ENCODE measurements at places on chromosomes 11 and 22.

- no peak for DNase-seq
Measured at GRCh38 chr22:50544746-50545253, 899 bp upstream of the KLHDC7B start.

- DNase-seq = no peak
Measured at GRCh38 chr11:20015529-20016427, 144.5 kb downstream of the DBX1 start.

GRCh38 chr22:22691716-22692701, 47.6 kb downstream of the GGTLC2 start:
- DNase-seq = no peak

- DNase-seq = no peak
Measured at GRCh38 chr11:69650081-69650831, 9.3 kb downstream of the CCND1 start.

- DNase-seq = no peak
Measured at GRCh38 chr22:44024288-44024921, at the start of gene PARVB. Gene PARVB (plus strand): TSS chr22:44024302. CDS start chr22:44024340, 38 bp downstream.

DNA sequence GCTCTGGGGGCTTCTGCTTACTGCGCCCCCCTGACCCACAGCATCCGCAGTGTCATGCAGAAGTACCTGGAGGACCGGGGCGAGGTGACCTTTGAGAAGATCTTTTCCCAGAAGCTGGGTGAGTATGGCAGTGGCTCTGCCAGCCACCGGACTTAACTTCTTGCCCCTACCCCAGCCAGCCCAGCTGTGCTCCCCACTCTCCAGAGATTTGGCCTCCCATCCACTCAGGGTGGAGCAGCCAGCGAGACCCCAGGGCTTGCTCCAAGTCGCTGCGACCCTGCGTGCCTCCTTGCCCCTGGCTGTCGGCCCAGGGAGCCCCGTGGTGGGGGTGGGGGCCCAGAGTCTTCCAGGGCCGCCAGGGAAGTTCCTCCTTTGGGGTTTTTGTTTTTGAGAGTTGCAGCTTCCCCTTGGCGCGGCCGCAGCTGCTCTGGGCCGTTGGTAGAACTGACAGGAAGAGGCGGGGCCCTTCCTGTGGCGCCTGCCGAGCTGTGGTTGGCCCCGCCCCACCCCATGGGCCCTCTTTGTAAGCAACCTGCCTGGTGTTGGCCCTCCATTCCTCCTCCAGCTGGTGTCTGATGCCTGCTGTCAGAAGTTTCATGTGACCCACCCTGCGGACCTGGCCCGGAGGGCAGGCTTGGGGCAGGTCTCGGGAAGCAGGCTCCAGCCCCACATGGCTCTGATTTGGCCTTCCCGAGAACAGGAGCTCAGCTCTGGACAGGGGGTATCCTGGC, 11.1 kb downstream of the GRK2 start:
- peak; percentile 84 for DNase-seq

- DNase-seq = no peak
Measured at GRCh38 chr11:65116370-65117205, 913 bp downstream of the ZNHIT2 start.

- no peak for DNase-seq
Measured at GRCh38 chr11:26623076-26623659, 51.1 kb upstream of the MUC15 start.

- DNase-seq = no peak
Measured at GRCh38 chr22:34885852-34886251, 180.1 kb upstream of the ISX start.

DNA sequence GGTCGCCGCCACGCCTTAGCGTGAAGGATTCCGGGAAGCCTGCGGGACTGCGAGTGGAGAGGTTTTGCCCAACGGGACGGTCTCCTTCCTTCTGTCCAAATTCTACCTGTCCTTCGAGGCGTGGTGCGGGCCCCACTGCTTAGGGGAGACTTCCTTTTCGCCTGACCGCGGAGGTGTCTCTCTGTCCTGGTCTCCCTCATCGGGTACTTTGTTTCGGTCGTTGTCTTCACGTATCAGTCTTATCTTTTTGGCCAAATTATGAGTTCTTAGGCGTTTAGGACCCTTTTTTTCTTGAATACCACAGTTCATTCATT, 388 bp downstream of the HINFP start:
- no peak for DNase-seq

DNA sequence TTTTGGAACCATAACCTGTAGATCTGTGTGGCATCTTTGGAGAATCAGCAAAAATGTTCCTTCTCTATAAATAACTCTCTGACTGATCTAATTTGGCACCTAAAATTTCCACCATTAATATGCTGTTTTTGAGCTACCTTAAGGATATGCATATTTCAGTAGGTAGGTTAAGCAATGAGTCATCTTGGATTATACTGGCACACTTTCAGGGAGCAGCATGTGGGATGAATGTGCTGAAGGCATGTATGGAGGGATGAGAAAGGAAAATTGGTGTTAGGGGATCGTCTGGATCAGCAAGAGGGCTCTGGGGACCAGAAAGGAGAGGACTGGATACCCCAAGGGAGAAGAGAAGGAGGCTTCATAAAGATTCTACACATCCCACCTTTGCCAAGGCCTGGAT, 44.6 kb upstream of the ELF5 start:
- DNase-seq = no peak

DNA sequence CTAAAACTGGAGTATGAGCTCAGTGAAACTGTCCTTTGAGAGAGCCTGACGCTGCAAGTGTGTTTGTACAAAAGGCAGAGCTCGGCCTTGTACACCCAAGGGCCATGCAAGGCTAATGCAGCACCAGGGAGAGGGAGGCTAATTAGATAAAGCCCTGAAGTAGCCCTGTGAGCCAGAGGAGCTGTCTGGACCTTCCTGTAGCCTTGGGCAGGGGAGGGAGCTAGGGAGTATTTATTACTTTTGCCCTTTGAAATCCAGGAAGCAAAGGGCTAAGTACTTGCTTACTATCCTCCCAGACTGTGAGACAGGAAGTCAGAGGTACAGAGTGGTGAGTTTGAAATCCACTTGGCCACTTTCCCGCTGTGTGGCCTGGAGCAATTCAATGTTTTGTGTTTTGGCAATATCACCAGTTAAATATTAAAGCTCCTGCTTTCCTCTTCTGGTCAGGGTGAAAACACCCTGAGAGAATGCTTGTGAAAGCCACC, 10.2 kb upstream of the LDHA start:
- no peak for DNase-seq

GRCh38 chr22:26889802-26890201, 232.4 kb downstream of the MIAT start:
- DNase-seq = no peak

- DNase-seq = no peak
Measured at GRCh38 chr11:9379041-9379440, 5.4 kb upstream of the IPO7 start.

- no peak for DNase-seq
Measured at GRCh38 chr11:62974848-62975522, 9.8 kb downstream of the SLC22A6 start.

DNA sequence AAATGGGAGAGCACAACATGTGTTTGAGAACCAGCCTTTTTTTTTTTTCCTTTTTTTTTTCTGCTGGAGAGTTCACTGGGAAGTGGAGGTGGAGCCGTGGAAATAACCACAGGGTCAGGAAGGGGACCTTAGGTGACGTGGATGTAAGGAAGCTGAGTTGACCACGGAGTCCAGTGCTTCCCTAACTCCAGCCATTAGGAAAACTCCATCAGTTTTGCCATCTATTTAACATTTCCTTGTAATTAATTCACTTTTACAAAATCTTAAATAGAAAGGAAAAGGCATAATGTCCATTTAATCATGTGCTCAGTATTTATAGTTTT, 2.0 kb upstream of the CDK2AP2 start:
- no peak for DNase-seq

DNA sequence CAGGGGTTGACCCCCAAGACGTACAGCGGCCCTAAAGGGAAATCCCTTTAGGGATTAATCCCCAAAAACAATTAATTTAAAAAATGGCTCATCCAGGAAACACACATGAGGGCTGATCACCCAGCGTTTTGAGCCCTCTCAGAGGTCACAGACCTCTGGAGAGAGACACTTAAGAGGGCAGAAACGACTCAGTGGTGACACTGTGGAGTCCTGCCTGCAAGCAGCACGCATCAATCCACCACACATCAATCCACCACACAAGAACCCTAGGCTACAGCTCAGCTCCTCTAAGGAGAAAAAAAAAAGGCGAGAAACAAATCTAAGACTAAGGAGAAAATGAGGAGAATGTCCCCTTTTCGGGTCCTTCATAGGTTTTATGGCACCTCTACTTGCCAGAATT, 12.5 kb upstream of the SELENOH start:
- DNase-seq = no peak

- DNase-seq = no peak
Measured at GRCh38 chr11:106344394-106344793, 266.9 kb downstream of the AASDHPPT start.

GRCh38 chr11:44814881-44815592, 88.3 kb downstream of the TSPAN18 start:
- no peak for DNase-seq

DNA sequence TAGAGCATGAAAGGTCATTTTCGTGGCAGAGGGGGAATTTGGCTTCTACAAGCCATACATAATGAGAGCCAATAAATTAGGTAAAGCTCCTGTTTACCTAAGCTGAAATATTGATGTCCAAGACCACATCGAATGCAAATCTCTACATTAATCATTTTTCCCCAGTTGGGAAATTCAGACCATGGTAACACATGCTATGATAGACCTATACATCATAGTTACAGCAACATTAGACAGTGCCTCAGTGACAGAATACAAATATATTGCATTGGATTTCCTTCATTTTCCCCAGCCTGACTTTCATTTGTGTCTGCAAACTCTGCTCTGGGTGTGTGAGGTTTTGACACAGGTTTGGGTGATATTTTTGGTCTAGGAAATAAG, 1079.7 kb upstream of the TENM4 start:
- DNase-seq = no peak

DNA sequence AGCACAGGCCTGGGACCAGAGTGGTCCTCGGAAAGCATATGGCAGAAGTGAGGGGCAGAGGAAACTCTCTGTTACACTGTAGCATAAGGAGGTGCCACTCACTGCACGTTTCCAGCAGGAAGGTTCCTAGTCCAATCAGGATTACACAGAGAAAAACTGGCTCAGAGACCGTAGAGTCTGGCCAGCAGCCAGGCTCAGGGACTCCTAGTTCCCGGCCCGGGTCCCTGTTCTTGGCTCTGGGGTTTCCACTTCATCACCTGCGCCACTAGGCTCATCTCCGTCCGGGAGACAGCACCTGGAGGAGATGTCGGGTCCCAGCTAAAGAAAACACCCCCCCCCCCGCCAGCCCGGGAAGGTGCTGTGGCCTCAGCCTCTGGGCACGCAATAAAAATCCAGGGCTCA, 1.1 kb downstream of the TTLL12 start:
- DNase-seq = no peak

DNA sequence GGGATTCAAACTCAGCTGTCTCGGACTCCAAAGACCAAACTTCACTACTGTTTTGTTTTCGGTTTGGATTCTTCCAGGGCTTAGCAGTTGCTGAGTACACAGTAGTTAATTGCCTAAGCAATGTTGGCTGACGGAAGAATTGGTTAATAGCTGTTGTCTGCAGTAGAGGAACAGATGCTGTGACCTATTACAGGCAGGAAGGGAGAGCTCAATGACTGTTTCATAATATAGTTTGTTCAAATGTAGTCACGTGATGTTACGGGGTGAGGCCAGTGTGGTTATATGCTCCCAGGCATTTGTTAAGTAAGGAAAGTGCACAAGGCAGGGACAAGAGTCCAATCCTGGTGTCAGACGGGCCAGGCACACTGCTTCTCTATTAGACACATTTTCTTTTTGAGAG, 222.6 kb upstream of the CCDC90B start:
- no peak for DNase-seq

GRCh38 chr11:126319374-126319740, 15.5 kb downstream of the DCPS start:
- DNase-seq = no peak

DNA sequence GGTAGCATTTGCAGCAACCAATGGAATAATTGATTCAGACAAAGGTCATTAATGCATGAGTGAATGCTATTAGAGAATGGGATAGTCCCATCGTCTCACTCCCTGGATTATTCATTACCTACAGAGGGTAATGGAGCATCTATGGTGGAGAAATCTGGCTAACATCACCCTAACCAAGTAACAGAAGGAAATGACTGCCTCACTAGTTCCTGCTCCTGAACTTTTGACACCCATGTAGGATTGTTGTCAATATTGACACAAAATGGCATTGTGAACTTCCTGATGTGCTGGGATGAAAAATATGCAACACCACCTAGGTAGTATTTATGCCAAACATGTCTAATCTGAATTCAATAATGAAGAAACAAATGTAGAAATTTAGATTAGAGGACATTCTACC, 44.0 kb upstream of the KIRREL3 start:
- DNase-seq = no peak

DNA sequence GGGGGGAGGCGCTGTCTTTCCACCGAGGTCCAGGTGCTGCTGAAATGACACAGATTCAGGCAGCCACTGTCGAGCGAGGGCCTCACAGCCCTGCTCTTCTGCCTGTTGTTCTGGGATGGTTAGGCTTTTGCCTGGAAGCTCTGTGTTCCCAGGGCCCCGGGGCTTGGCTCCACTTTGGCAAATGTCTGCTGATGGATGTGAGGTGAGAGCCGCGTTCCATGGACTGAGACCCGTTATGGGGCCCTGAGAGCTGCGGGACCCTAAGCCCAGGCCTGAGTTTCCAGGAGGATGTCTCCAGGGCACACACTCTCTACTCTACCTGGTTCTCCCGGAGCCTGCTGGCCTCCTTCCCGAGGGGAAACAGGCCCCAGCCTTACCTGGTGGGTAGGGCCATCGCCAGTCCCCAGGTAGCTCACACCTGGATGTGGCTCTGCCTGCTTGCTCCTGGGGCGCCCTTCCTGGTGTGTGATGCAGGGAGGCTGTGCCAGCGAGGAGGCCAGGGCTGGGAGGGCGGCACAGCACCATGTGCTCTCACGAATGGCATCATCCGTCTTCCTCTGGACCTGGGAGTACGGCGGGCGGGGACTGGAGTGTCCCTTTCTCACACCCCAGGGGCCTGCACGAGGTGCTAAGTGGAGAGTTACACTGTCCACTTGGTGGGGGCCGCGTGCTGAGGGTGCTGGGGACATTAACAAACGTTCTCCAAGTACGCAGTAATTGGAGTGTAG, 435.5 kb downstream of the TBC1D22A start:
- DNase-seq = no peak

- no peak for DNase-seq
Measured at GRCh38 chr11:10828402-10828801, 19.7 kb upstream of the EIF4G2 start.

DNA sequence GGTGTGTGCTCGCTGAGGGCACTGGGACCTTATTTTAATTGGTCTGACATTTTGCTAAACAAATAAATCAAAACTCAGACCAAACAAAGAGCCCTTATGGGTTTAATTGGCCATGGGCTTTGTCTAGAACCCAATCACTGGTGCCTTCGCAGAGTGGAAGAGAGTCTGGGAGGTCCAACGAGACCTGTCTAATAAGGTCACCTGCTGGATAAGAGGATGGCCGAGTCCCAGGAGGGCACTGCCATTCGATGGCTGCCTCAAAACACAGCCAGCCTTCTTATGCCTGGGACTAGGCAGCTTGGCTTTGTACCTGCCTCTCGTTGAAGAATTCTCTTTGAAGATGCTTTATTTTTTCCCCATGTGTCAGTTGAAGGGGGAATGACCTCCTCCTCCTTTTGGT, 171.1 kb downstream of the CEP164 start:
- DNase-seq = no peak

GRCh38 chr22:44459551-44459950, 38.5 kb downstream of the RTL6 start:
- DNase-seq = no peak

GRCh38 chr11:102393272-102393730, 46.3 kb downstream of the BIRC2 start:
- DNase-seq = no peak

Measured in activated CD4-positive, alpha-beta T cell treated with anti-CD3 and anti-CD28 coated beads, Interleukin-2, amount 50 U/mL, for 24 hours (primary cell).